Activated naive CD8-positive, alpha-beta T cell treated with anti-CD3 and anti-CD28 coated beads, Interleukin-2, amount 10 ng/mL, durations not matched to agents 7 days and 5 days (primary cell): ENCODE measurements at places on chromosomes 11 and 22. TPM values are rescaled to one million over a fixed set of nuclear protein-coding genes. Genes with fewer than 3 reads are reported as not detected.

Gene MIOX
- total RNA-seq: not detected

GRCh38 chr22:35746946-35747703 is 29.5 kb downstream of the APOL5 start:
- DNase-seq: no peak

GRCh38 chr22:50700387-50701075 is 27.9 kb downstream of the SHANK3 start:
- DNase-seq: no peak

Gene MS4A12
- not detected for total RNA-seq

DNA sequence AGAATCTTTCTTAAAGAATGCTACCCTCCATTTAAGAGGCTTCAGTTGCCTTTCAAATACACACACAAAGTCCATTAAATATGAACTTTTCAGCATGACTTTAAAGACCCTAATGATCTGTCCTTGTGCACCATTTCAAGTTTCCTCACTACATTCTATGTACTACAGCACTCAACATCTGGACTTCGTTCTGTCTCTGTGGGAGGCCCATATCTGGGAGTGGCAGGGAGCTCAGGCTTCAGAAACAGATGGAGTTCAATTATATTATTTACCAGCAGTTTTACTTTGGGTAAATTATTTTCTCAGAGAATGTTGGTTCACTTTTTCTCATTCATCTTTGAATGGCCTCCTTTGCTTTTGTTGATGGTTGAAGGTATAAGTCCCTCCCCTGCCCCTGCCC is 67.4 kb downstream of the ANO3 start:
- no peak for DNase-seq

DNA sequence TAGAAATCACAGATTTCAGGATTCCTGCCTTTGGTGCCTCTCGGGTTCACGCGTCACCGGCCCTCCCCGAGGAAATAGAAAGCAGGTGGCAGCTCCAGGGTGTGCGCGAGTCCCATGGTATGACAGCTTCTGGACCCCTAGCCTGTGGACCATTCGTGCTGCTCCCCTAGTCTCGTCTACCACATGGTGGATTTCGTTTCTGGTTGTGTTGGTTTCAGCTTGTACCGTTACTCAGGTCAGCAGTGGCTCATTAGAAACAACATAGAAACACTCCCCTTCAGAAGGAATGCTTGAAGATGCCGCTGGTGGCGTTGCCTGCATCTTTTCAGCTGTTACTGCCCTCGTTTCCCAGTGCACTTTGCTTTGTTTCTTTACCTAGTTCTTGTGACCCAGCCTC is 700 bp downstream of the TTC17 start:
- DNase-seq: no peak

Gene RTN4RL2
- total RNA-seq: 0.96 TPM

- DNase-seq: no peak
Measured at GRCh38 chr11:86698639-86699038, 26.2 kb upstream of the ME3 start.

Gene EMID1
- total RNA-seq: not detected

GRCh38 chr11:115168229-115168671 is 336.0 kb downstream of the CADM1 start:
- no peak for DNase-seq

DNA sequence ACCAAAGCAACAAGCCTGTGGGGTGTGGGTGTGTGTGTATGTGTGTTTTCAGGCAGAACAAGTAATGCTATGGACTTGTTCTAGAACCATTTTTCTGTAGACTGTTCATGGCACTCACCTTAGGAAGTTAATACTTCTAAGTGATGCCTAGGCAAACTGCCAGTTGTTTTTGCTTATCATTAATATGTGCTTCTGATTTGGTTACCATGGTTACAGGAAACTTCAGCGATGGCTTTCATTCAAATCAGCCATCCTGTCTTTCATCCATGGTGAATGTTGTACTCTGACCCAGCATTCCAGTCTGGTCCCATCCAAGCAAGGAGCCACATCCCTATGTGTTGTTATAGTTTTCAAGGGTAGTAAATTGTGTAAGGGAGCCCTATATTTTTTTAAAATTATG is 49.8 kb upstream of the ARHGAP20 start:
- DNase-seq: no peak

DNA sequence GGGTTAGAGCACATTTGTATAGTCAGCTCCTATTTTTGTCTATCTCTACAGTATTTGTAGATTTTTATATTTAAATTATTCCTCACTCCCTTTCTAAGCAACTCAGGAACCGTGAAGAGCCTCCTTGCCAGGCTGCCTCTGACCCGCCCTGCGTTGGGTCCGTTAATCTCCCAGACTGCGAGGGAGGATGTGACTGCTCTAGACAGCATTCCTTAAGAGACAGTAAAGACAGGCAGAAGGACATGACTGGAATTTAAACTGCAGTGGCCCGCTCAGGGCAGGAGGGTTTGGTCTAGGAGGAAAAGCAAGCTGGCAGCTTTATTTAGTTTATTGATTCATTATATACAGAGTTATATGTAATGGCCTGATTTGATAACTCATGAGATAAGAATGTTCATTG is 413.7 kb downstream of the TMEM135 start:
- no peak for DNase-seq

DNA sequence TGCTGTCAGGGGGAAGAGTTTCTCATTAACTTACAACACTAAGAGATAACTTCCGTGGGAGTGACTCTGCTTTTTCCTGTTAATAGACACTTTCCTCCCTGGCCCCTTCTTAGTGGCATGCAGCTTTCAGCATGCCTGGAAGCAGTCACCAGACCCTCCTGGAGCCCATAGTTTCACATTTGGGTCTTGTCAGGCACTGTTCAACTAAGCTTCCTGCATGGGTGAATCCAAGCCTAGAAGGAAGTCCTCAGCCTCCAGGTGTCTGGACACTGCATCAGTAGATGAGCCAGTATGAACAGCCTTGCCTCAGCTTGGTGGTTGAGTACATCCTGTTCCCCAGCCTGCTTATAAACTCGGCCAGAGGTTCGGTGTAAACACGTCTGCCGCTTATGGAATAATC is 68.1 kb downstream of the PPP6R3 start:
- no peak for DNase-seq

- no peak for DNase-seq
Measured at GRCh38 chr11:125975634-125976033, 29.8 kb downstream of the VSIG10L2 start.

DNA sequence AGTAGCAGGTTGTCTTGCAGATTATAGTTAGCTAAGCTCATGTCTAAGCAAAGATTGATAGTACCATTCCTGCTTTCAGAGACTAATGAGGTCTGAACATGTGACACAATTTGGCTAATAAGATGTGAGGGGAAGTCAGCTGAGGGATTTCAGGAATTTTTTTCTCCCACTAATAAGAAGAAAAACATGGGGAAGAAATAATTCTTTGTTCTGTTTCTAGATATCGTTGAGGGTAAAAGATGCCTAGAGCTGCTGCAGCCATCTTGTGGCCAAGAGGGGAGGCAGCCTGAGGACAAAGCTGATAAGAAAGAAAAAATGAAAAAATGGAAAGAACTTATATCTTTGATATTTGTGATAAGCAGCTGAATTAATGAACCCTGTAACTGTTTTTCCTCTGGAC is 1334.4 kb downstream of the LRRC4C start:
- no peak for DNase-seq

Gene P4HA3
- not detected for total RNA-seq

GRCh38 chr11:73388265-73389133 is 12.3 kb downstream of the RELT start:
- no peak for DNase-seq

DNA sequence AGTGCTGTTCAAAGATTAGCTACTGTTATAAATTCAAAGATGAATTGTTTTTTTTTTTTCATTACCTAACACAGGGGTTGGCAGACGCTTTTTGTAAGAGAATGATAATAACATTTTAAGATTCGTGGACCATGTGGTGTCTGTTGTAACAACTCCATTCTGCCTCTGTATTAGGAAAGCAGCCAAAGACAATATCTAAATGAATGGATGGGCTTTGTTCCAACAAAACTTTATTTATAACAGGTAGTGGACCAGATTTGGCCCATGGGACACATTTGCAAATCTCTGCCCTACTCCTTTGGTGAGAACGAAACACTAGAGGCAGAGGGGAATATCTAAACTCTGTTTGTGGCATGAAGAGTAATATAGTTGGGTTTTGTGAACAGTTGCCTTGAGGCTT is 83.6 kb upstream of the BLID start:
- DNase-seq: no peak

DNA sequence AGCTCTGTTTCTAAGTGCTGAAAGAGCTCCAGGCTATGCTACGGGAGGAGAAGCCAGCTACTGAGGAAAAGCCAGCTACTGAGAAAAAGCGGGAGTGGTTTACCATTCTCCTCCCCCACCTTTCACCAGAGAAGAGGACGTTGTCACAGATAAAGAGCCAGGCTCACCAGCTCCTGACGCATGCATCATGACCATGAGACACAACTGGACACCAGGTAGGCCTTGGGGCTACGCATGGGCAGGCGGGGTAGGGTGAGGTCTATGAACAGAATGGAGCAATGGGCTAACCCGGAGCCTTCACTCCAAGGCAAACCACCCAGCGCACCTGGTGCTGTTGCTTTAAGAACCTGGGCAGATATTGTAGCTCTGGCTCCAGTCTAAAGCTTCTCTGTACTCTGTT is 1.1 kb downstream of the IL18BP start:
- no peak for DNase-seq

DNA sequence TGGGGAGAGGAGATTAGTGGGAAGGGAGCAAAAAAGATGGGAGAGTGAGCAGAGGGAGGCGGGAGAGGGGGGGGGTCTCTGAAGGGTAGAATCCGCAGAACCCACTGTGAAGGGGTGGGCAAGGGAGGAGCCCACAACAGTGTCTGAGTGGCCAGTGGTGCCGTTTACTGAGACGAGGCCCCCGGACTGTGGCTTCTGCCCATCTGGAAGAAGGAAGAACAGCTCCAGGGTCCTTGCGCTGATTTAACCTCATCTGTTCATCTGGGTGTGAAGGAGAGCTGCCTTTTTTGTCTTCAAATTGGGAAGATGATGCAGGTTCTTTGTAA is 45.7 kb upstream of the ANO1 start:
- DNase-seq: no peak

GRCh38 chr11:130876100-130876499 is 40.2 kb downstream of the SNX19 start:
- no peak for DNase-seq

Gene RBM14
- total RNA-seq: 150 TPM

Gene IGLL5
- not detected for total RNA-seq

DNA sequence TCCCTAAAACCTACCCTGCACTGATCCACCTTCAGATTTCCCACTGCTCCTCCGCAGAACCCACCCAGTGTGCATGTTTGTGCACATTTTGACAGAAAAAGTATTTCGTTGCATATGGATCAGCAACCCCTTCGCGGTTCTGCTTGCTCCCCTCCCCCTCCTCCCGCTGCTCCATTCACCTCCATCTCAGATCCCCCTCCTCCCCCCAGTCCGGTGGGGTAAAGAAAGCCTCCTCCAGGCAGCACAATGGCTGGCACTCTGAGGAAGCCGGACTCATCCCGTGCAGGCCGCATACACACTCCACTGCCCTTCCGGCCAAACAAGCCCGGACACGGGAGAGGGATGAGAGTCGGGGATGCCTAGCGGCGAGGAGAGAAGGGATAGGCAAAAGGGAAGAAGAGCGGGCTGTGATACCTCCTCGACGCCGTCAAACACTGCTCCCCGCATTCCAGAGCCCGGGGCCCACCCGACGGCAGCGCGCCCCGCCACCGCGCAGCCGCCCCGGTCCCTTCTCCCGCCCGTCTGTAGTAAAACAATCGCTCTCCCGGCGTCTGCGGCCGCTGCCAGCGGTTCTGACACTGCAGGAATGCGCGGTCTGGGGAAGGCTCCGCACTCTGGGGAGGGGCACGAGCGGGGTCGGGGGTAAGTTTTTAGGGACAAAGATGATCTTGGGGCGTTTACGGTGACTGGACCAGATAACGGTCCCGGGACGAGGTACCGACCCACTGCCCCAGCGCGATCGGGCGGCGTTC is 915 bp downstream of the FEZ1 start:
- DNase-seq: peak; percentile 42

Gene GAS2
- 1.9 TPM for total RNA-seq

Gene OR5F1
- not detected for total RNA-seq

DNA sequence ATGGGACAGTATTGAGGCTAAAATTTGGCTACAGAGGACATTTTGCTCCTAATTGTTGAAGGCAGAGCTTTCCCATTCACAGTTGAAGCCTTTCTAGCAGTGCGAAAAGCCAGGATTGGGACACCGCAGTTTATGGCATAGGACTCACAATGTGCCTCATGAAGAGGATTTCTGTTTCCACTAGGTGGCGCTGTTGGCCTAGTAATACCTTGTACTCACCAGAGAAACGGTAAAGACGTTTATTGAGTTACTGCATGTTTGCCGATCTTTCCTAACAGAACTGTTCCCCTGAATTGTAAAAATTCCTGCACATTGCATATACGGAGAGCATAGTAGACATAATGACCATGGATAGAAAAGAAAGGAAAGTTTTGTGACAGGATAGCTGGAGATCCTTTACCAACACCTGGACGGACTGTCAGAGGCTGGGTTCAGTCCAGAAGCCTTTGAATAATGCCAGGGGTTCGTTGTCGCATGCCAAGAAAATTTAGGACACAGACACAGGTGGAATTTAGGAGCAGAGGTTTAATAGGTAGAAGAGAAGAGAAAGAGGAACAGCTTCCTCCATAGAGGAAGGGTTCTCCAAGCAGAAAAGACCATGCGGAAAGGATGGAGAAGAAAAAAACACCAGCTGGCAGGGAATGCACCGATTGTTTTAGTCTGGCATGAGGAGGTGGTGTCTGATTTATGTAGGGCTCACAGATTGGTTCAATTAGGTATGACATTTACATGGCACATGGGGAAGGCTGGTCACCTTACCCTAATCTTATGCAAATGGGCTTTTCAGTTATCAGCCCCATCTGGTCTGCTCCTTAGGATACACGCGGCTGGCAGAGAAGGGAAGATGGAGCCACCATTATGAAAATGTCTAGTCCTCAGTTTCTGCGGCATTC is 10.8 kb upstream of the OR51D1 start:
- DNase-seq: no peak

Gene GRAP2
- 263 TPM for total RNA-seq

GRCh38 chr11:117369534-117369933 is 41.9 kb downstream of the CEP164 start:
- no peak for DNase-seq

Gene MRGPRF
- total RNA-seq: not detected

DNA sequence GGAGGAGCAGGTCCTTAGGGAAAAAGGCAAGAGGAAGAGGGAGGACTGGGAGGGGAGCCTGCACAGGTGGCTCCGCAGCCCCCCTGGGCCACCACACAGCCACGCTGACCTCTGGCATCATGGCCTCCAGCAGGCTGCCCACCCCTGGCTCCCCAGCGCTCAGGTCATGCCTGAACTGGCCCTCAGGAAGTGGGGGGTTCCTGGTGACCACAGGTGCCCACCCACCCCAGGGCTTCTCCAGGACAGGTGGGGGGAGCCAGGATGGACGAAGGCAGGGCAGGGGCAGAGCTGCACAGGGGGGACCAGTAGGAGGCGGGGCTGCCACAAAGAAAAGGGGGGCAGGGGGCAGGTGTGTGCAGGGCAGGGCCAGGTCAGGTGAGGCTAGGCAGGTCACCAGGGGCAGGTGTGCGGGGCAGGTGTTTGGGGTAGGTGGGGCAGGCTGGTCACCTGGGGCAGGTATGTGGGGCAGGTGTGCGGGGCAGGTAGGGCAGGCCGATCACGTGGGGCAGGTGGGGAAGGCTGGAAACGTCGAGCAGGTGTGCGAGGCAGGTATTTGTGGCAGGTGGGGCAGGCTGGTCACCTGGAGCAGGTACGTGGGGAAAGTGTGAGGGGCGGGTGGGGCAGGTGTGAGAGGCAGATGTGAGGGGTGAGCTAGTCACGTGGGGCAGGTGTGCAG is 997 bp downstream of the DEAF1 start:
- DNase-seq: no peak

Gene TNNT3
- total RNA-seq: 16.7 TPM

- no peak for DNase-seq
Measured at GRCh38 chr11:15227011-15227410, 112.3 kb downstream of the INSC start.

Gene NEFH
- total RNA-seq: 1.8 TPM
